HAP-1 (cell line): ENCODE measurements at places on chromosomes 7 and 10.
A peak's percentile ranks its signal among the peaks of the same experiment; 100 is the strongest.

DNA sequence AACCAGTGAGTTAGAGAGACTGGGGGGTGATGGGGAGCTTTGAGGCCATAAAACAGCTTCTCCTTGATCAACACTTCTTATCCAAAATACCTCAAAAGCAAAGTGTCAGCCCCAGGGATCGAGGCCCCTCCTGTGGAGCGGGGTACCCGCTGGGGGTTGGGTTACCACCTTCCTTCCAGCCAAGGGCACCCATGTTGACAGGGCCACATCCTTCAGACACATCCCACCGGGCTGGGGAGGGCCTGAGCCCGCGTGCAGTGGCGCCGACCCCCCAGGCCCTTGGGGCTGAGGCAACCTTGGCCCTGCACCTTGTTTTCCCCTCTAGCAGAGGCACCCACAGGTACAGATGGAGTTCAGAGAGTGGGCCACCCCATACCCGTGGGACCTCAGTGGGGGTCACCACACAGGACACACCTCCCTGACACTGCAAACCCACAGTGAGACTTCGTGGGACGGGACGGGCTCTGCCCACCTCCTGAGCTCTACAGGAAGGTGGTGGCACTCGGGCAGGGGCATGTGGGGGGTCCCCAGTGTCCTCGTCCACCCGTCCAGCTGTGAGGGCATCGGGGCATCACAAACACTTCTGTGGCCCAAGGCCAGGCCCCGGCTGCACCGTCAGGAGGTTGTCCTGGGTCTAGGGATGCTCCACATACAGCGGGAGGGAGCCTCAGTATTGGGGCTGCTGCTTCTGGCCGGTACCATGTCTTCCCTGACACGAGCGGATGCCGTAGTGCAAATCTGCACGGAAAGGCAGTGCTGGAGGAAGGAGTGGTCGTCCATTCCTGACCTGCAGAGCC, 10.7 kb downstream of the DPYSL4 start:
- DNase-seq, result no peak

DNA sequence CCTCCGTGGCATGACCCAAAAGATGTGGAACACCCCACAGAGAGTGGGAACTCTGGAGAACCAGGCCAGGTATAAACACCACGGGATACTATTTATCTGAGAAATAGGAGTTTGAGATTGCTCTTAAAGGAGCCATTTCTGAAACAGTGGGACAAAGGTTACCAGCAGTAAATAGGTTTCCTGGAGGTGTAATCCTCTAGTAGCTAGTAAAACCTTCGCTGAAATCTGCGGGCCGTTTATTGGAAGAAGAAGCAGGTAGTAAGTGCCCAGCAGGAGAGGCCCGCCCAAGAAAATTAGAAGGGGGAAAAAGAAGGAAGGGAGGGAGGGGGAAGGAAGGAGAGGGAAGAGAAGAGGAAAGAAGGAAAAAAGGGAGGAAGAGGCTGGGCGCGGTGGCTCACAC, 51.6 kb downstream of the CHST3 start:
- DNase-seq, result no peak

GRCh38 chr10:11684717-11685645, 57.2 kb upstream of the ECHDC3 start:
- DNase-seq, result no peak

GRCh38 chr7:30028749-30029635, 780 bp downstream of the PLEKHA8 start:
- peak; percentile 56 for DNase-seq

DNA sequence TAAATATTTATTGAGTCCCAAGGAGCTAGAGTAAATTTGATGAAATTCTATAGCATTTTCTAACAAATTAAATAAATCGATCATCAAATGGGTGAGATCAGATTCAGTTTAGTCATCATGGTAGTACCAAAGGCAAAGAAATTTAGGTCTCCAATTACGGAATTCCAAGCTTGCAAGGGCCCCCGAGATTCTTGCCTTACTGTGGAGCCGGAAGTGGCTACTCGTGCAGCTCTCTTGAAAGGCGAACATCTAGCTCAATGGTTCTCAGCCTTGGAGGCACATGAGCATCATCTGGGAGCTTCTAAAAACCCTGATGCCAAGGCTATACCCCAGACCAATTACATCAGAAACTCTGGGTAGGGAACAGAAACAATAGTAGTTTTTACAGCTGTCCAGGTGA, 117.9 kb upstream of the PRR15 start:
- no peak for DNase-seq

- DNase-seq, result peak; percentile 73
Observed at GRCh38 chr7:35975851-35976454, 175.1 kb downstream of the SEPTIN7 start.

DNA sequence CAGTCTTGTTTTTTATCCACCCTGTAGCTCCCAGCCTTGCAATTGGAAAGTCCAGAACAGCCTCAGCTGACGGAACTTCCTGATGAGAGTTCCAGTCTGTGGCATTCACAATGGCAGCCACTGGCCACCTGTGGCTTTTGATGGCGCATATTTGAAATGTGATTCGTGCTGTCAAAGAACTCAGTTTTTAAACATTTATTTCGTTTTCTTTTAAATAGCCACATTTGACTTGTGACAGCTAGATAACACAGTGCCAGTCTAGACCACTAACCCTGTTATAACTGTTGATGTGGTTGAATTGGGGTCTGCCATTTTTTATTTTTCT, 97.3 kb downstream of the INPP5A start:
- no peak for DNase-seq

DNA sequence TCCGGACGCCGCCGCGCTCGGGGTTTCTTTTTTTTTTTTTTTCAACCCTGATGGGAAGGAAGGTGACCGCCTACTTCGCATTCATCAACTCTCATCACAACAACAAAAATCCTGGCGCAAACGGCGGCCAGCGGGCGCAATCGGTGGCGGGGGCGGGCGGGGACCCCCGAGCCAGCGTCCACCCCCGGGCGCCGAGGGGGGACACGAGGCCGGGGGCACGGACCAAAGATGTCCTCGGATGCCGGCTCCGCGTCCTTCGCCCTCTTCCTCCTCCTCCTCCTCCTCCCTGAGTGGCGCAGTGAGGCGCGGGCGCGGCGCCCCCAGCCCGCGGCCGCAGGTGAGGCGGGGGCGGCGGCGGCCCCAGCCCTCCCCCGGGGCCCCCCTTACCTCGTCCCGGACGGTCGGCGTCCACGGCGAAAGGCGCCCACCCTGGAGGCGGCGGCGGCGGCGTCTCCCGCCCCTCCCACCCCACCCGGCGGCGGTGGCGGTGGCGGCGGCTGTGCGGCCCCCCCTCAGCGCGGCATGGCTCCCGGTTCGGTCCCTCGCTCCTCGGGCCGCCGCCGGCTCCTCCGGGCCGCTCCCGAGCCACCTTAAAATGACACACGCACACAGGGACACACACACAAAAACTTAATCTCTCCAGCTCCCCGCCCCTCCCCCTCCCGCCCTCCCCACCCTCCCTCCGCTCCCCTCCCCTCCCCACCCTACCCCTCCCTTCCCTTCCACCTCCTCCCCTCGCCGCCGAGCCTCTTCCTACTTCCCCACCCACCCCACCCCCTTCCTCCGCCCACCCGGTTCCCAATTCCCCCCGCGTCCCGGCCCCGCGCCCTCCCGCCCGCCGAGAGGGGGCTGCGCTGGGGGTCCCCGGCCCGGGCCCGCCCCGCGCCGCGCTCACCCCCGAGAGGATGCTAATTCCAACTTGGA, at the start of gene CTBP2:
CTBP2 (minus strand) TSS at position 632 of the 924 bp plus-strand sequence.
- peak; percentile 60 for DNase-seq

DNA sequence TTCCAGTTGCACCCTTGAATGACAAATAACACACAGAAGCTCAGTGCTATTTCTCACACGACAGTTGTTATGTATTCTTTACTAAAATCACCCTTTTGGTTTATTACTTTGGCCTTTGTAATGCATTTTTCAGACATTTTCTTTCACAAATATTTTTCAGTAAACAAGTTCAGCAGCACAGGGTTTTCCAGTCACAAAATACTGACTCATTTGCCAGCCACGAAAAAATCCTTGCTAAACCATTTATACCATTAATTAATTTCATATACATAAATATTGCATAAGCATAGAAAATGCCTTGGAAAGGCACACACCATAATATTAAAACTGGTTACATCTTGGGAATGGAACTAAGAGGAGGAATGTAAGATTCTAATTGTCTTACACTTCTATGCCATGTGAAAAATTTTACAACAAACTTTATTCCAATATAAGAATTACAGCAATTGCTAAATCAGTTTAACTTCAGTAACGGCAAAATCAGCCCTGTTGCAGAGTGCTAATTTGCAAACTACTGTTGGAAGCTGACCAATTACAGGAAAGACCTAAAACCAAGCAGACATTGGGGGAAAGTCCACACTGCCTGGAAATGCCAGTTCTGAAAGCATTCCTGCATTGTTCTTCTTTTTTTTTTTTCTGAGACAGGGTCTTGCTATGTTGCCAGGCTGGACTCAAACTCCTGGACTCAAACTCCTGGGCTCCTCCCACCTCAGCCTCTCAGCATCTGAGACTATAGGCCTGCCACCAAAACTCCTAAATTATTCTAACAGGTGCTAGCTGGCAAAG, 31.6 kb upstream of the PBLD start:
- no peak for DNase-seq

DNA sequence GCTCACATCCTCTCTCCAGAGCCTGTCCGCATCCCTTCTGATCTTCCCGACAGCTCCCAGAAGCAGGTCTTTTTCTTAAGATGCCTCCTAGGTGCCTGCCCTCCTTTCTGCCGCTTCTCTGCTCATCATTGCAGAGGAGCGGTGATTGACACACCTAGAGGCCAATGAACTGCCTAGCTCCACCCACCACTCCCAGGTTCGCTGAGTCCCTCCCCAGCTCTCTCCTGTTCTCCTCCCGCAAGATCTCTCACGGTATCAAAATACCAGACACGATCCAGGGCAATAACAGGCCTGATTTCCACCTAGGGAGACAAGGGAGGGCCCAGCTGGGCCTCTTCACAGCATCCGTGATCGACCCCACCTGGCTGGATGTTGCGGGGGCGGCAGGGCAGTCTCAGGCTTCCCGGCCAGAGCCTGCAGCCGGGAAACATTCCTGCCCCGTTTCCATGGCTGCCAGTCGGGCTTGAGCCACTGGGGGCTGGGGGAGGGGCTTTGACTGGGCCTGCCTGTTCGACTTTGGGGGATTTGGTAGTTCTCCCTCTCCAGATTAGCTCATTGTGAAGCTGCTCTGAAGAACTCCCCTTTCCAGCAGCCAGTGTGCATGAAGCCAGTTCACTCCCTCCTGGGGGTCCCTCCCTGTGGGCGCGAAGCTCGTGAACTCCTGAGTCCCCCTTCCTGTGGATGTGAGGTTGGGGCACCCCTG, 373.5 kb downstream of the RPS24 start:
- DNase-seq, result peak; percentile 85

DNA sequence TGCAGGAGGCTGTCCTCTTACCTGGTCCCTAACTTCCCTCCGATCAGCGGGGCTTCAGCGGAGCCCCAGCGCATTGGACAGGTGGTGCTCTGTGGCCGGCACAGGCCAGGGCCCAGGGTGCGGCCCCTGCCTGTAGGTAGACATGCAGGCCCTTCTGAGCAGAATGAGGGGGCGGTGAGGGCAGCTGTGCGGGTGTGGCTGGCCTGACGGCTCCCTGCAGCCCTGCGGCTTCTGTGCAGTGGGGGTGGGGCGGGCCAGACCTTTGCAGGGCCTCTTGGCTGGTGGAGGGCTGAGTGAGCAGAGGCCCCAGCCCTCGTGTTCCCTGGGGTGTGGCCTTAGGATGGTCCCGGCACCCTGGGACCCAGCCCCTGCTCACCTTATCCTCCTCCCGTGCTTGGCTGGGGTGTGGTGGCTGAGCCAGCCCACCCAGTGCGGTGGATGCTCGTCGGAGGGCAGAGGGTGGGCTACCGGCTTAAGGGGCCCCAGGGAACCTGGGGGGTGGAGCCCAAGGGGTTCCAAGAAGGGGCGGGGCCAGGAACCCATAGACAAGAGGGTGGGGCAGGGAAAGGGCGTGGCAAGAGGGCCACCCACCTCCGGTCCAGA, 175.2 kb upstream of the TNRC18 start:
- DNase-seq, result peak; percentile 67

DNA sequence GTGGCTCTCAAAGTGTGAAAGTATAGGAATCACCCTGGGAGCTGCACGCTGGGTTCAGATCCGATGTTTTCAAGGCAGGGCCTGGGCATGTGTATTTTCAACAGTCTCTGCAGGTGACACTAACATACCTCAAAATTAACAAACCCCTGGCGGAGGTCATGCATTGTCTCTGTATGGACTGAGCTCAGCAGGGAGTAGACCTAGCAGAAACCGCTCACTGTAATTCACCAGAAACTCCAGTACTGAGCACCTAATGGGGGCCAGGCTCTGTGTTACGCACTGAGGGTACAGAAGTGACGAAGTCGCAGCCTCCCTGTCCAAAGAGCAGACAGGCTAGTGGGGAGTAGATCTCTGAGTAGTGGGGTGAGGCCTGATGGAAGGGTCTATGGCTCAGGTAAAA, 5.6 kb downstream of the STRA8 start:
- DNase-seq, result no peak

GRCh38 chr10:100828738-100829096, 83.3 kb downstream of the PAX2 start:
- DNase-seq, result peak; percentile 42
